ENCODE measurements at places on chromosomes 3 and 15. TPM values are rescaled to one million over a fixed set of nuclear protein-coding genes. Genes with fewer than 3 reads are reported as not detected.

The SRGAP3 gene
- 0.84 TPM for total RNA-seq

DNA sequence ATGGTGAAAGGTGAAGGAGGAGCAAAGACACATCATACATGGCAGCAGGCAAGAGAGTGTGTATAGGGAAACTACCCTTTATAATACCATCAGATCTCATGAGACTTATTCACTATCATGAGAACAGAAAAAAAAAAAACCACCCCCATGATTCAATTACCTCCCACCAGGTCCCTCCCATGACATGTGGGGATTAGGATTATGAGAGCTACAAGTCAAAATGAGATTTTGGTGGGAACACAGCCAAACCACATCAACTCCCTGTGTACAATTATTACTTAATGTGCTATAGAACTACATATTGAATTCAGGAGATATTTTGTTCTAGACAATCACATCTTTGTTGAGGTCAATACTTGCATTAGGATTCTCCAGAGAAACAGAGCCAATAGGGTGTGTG lies 313.4 kb downstream of the CNTN6 start:
- no peak for DNase-seq

DNA sequence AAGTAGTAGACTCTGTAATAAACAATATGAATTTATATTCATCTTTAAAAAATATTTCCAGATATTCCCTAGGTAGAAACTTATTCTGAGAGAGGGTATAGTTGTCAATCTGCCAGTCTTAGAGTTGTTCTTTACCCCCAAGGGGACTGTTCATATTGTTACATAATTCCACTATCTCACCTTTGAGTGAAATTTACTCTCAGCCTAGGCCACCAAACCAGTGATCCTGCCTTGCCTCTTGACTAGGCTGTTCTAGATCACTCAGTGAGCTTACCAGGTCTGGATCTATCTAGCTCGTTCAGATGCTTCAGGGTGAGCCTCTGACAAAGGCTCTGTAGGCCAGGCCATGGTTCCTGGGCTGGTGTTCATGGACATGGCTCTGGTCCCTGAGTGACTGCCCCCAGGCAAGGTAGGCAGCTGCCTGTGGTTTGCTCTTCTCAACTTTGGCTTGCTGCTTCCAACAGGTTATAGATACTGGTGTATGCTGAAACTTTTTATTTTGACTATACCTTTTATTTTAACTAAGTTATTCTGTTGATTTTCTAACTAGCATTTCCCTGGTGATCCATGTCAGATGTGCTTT lies 27.6 kb downstream of the ZNF592 start:
- DNase-seq = no peak

The ANP32A gene
- 237 TPM for total RNA-seq

DNA sequence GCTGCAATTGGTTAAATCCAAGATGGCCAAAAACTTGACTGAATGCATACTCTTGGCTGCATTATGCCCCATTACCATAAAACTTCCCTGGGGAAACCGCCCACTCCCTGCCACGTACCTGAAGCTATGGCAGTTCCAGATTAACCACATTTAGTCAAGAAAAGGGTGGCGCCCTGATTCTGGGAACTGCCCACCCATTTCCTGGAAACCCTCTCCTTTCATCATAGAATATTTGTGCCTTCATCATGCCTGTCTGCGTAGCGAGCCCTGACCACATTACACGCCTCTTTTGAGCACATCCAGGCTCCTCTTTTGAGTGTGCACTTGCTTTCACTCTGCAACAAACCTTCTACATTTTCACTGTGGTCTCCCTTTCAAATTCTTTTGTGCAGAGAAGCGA lies 5.2 kb downstream of the LINS1 start:
- DNase-seq = peak; percentile 87

The DPPA2 gene
- not detected for total RNA-seq

DNA sequence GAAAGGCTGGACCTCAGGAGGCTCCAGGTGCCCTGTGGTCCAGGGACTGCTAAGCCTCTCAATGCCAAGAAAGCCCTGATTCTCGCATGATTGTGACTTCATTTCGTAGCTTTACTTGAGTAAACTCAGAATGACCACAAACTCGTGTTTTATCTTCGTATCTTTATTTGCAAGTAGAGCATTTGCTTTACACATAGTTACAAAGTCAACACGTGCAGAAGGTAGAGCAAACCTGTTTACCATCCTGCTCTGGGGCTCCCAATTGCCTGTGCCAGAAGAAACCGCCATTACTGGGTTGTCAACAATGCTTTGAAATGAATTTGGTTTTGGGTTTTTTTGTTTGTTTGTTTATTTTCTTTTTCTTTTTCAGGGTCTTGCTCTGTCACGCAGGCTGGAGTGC lies 5.8 kb upstream of the MESP1 start:
- no peak for DNase-seq

The RHOV gene
- 0.40 TPM for total RNA-seq

DNA sequence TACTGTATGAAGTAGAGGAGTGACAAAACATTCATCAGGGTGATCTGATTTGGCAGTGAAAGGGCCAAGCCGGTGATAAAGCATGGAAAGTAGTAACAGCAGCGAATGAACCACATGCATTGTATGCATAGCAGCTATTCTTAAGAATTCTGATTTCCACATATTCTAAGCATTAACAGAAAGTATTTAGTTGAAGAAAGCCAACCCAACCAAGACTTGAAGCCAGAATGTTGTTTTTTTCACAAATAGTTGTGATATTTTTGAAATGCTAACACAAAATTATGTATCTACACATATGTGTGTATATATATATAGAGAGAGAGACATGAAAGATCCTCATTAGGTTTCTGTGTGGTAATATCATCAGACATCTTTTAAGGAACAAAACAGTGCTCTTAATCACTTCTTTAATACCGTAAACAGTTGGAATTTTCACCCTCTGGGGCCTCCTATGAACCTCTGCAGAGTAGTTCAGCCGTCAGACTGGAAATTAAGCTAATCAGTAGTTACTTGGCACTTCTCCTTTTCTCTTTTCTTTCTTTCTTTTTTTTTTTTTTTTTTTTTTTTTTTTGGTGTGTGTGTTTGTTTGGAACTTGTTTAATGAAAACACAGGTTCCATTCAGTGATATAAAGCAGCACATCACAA lies 139.6 kb downstream of the CMSS1 start:
- DNase-seq = no peak

GRCh38 chr3:39413691-39414420 lies 7.3 kb downstream of the RPSA start:
- DNase-seq = no peak

DNA sequence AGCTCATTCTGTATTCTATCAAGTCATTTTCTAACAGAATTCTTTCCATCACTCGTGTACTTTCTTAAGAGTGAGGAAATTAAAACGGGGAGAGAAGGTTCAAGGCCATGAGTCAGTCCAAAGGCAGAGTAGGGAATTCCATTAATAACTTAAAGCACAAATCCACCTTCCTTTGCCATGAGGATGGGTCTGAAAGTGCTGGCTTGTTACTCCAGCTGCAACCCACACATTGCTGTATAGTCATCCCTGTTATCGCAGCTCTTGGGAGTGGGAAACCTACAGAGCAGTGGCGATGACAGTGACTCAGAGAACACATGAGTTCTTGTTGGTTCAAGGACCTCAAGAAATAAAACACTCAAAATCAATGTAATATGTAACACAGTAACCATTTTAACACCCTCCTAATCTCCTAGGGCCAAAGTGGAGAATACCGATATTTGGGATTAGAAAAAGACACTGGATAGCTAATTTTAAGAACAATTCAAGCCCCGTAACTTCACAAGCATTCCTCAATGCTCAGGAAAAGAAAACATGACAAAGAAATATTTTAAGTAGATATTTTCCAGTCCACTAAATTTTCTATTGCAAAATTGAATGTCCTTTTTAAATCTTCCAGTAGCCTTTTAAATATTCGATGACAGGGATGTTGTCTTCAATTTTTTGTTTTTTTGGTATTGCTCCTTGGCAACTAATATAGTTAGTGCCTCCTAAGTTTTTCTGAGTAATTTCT lies 179.9 kb upstream of the THBS1 start:
- DNase-seq = no peak

The GPR160 gene
- total RNA-seq = 2.9 TPM

- no peak for DNase-seq
Observed at GRCh38 chr3:56595975-56596840, 39.2 kb downstream of the CCDC66 start.

DNA sequence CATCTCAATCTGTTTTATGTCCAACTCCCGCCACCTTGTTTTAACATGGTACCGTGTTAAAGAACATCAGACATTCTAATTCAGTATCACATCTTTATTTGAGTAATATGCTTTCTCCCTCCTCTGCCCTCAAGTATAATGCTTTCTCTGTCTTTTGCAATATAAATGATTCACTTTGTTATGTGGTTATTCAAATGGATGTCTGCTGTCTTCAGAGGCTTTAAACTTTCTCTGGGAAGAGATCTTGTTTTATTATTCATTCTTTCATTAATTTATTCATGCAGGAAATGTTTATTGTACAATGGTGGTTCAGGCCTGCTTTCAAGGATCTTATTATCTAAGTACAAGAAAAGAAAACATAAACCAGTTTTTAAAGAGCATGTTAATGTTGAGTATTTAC lies 57.1 kb downstream of the RAP2B start:
- DNase-seq = no peak

GRCh38 chr3:23437484-23438145 lies 234.5 kb downstream of the UBE2E2 start:
- no peak for DNase-seq
